M059J (cell line): ENCODE measurements at places on chromosomes 7 and 10.

DNA sequence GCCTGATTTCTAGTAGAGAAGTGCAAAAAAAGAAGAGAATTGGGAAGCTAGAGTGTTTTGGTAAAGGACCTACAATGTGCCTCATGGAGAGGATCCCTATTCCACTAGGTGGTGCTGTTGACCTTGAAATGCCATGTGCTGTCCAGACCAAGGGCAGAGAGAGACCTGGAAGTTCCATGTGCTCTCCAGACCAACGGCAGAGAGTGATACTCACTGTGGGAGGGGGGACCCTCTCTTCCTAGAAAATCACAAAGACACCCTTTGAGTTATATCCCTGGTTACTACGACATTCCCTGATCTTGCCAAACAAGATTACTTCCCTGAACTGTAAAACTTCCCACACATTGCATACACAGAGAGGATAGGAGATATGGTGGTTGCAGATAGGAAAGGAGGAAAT, 212.7 kb upstream of the ZNF804B start:
- DNase-seq, result peak; percentile 22

GRCh38 chr7:6258440-6259182, 13.8 kb downstream of the CYTH3 start:
- peak; percentile 63 for DNase-seq

GRCh38 chr7:100753750-100754149, 20.4 kb downstream of the ZAN start:
- DNase-seq, result no peak

DNA sequence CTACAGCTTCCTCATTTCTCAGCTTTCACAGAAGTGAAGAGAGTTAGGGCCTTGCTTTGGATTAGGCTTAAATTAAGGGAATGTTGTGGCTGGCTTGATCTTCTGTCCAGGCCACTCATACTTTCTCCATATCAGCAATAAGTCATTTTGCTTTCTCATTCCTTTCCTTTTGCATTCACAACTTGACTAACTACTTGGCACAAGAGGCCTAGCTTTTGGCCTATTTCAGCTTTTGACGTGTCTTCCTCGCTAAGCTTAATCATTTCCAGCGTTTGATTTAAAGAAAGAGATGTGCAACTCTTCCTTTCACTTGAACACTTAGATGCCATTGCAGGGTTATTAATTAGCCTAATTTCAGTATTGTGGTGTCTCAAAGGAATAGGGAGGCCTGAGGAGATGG, 712.0 kb downstream of the INHBA start:
- no peak for DNase-seq

- DNase-seq, result no peak
These were observed 302.2 kb downstream of the PTPRN2 start for GRCh38 chr7:158285383-158285770.

- DNase-seq, result no peak
These were observed 16.0 kb upstream of the VOPP1 start for GRCh38 chr7:55588379-55588699.

DNA sequence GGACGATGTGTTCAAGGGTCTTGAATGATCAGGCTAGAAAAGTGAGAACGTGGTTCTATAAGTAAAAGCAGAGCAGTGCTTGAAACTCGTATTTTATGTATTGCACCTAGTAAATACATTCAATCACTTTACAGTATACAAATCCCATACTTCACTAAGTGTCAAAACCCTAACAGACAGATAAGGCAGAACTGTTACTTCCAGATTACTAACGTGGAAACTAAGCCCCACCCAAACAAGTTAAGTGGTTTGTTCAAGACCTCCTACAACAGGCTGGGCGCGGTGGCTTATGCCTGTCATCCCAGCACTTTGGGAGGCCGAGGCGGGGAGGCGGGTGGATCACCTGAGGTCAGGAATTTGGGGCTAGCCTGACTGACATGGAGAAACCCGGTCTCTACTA, 9.2 kb upstream of the MYO1G start:
- no peak for DNase-seq
